Psoas muscle (tissue), 8 donors: ENCODE measurements at places on chromosomes 7 and 10. TPM values are rescaled to one million over a fixed set of nuclear protein-coding genes. Genes with fewer than 3 reads are reported as not detected.

The HTR5A gene
- 0.06 TPM for polyA plus RNA-seq

The DDIT4 gene
- 744 TPM for polyA plus RNA-seq

The GRK5 gene
- 7.0 TPM for polyA plus RNA-seq

The FRMPD2 gene
- polyA plus RNA-seq, result not detected

The TRIM73 gene
- 0.44 TPM for polyA plus RNA-seq

The STEAP1B gene
- 0.24 TPM for polyA plus RNA-seq

The ARHGEF35 gene
- polyA plus RNA-seq, result 0.13 TPM

The EGR2 gene
- polyA plus RNA-seq, result 0.24 TPM

The FBXL13 gene
- 0.14 TPM for polyA plus RNA-seq

The ITGB1 gene
- polyA plus RNA-seq, result 569 TPM

The PPP1R3C gene
- polyA plus RNA-seq, result 59.1 TPM

The COL13A1 gene
- 2.9 TPM for polyA plus RNA-seq

The OR2F2 gene
- polyA plus RNA-seq, result not detected

The ELFN1 gene
- 0.27 TPM for polyA plus RNA-seq

The ASB10 gene
- polyA plus RNA-seq, result 25.2 TPM

The IFIT2 gene
- polyA plus RNA-seq, result 1.2 TPM

The PGAM2 gene
- polyA plus RNA-seq, result 569 TPM

The MICALL2 gene
- polyA plus RNA-seq, result 4.9 TPM

The MUC12 gene
- not detected for polyA plus RNA-seq

The CRHR2 gene
- polyA plus RNA-seq, result 0.09 TPM

The MIOS gene
- polyA plus RNA-seq, result 65.2 TPM

The ATG9B gene
- 0.18 TPM for polyA plus RNA-seq

The MYL10 gene
- polyA plus RNA-seq, result not detected

The PPP1R3A gene
- polyA plus RNA-seq, result 14.3 TPM

The NME8 gene
- not detected for polyA plus RNA-seq

The TMEM236 gene
- 0.93 TPM for polyA plus RNA-seq

The PNLIP gene
- polyA plus RNA-seq, result 0.39 TPM

The GARS1 gene
- polyA plus RNA-seq, result 146 TPM

The SLC12A9 gene
- 2.5 TPM for polyA plus RNA-seq

The SUN3 gene
- not detected for polyA plus RNA-seq

The TMEM184A gene
- 1.4 TPM for polyA plus RNA-seq

The VSTM2A gene
- 0.01 TPM for polyA plus RNA-seq

The CARD11 gene
- polyA plus RNA-seq, result 0.17 TPM

The DRGX gene
- not detected for polyA plus RNA-seq

The FEZF1 gene
- not detected for polyA plus RNA-seq

The CALML3 gene
- polyA plus RNA-seq, result not detected

The OR2A2 gene
- polyA plus RNA-seq, result not detected

The PRF1 gene
- polyA plus RNA-seq, result 0.33 TPM

The GALNT17 gene
- polyA plus RNA-seq, result 0.17 TPM

The SFTPA1 gene
- polyA plus RNA-seq, result not detected

The RNF148 gene
- not detected for polyA plus RNA-seq

The POM121 gene
- polyA plus RNA-seq, result 9.3 TPM

The CDC14C gene
- polyA plus RNA-seq, result not detected

The OLAH gene
- 0.99 TPM for polyA plus RNA-seq

The ADAMTS14 gene
- polyA plus RNA-seq, result 0.18 TPM

The RASA4B gene
- 116 TPM for polyA plus RNA-seq

The LOXL4 gene
- 3.0 TPM for polyA plus RNA-seq

The WIPF3 gene
- 8.9 TPM for polyA plus RNA-seq

The CXCL12 gene
- polyA plus RNA-seq, result 16.1 TPM

The VDAC2 gene
- polyA plus RNA-seq, result 391 TPM
